Peyer's patch (tissue), 4 donors: ENCODE measurements at places on chromosomes 12 and 14. TPM values are rescaled to one million over a fixed set of nuclear protein-coding genes. Genes with fewer than 3 reads are reported as not detected.

GRCh38 chr14:59271734-59272133 is 83.3 kb downstream of the DAAM1 start:
- no peak overlapping the region for H3K4me3 ChIP-seq
- H3K27me3 ChIP-seq: no peaks in the 10 kb centered on the region
- no peaks in the 10 kb centered on the region for H3K4me1 ChIP-seq
- DNase-seq: no peak
- H3K27ac ChIP-seq: no peak overlapping the region

DNA sequence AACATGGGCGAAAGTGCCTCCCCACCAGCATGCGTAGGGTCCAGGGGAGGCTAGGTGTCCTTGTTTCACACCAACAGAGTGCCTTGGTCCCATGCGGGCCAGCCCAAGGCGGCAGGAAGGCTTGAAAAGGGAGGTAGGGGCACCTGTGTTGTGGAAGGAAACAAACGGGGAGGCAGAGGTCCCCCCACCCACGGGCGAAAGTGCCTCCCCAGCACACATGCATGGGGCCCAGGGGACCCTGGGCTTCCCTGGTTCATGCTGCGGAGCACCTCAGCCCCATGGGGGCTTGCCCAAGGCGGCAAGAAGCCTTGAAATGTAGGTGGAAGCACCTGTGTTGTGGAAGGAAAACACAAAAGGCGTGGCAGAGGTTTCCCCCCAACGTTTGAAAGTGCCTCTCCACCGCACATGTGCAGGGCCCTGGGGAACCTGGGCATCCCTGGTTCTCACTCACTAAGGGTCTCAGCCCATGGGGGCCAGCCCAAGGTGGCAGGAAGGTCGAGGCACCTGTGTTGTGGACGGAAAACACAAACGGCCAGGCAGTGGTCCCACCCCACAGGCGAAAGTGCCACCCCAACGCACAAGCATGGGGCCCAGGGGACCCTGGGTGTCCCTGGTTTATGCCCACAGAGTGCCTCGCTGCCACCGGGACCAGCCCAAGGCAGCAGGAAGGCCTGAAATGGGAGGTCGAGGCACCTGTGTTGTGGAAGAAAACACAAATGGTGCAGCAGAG is 374.7 kb downstream of the ALG10 start:
- no peak for DNase-seq
- H3K4me3 ChIP-seq: no peak overlapping the region
- no peak overlapping the region for H3K27ac ChIP-seq

DNA sequence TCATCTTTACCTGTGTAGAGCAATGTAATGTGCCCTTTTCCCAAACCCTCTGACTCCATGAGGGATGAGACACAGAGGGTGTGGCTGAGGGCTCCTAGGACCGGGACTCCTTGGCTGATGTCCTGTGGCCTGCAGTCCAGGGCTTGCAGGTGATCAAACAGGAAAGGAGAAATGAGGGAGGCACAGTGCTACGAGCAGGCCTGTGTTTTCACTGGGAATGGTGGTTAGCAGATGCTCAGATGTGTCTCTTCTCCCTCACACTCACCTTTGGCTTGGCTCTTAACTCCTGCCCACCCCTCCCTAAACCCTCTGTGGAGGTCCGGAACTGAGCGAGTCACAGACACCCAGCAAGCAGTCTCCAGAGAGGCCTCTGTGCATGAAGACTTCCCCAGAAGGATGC is 254.4 kb downstream of the DAD1 start:
- no peak for DNase-seq
- no peaks in the 10 kb centered on the region for H3K4me1 ChIP-seq
- no peaks in the 10 kb centered on the region for H3K36me3 ChIP-seq
- peak overlapping the region; percentile 30 for H3K27ac ChIP-seq

Gene COCH
- 9.9 TPM for total RNA-seq

Gene FAM181A
- total RNA-seq: not detected

- no peaks in the 10 kb centered on the region for H3K36me3 ChIP-seq
- DNase-seq: no peak
- H3K27me3 ChIP-seq: no peaks in the 10 kb centered on the region
Measured at GRCh38 chr14:67963960-67964812, 144.6 kb downstream of the RAD51B start.

Gene UNG
- 22.0 TPM for total RNA-seq

Gene AKAP5
- 2.5 TPM for total RNA-seq

Gene SLC24A4
- 0.54 TPM for total RNA-seq

DNA sequence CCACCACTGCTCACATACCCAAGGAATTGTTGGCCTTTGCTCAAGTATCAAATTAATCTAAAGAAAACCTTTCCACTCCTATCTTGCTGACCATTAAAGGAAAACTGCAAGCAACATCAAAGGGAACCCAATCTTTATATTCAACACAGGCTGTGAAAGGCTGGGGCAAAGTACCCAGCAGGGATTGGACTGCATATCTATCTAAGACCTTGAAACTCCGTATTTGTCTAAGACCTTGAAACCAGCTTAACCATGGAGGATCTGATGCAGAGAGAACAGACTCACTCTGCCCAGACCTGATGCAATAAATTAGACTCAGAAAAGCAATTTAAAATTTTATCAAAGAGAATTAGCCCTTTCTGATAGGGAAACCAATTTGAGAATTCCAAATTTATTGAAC is 102.2 kb downstream of the DIO2 start:
- no peak overlapping the region for H3K27ac ChIP-seq
- no peaks in the 10 kb centered on the region for H3K36me3 ChIP-seq
- no peaks in the 10 kb centered on the region for H3K4me1 ChIP-seq
- DNase-seq: no peak
- H3K27me3 ChIP-seq: no peaks in the 10 kb centered on the region

GRCh38 chr12:68587448-68587873 is 23.2 kb upstream of the RAP1B start:
- no peaks in the 10 kb centered on the region for H3K27me3 ChIP-seq
- no peak overlapping the region for H3K27ac ChIP-seq
- H3K4me1 ChIP-seq: no peaks in the 10 kb centered on the region
- H3K36me3 ChIP-seq: no peaks in the 10 kb centered on the region
- H3K4me3 ChIP-seq: no peak overlapping the region

DNA sequence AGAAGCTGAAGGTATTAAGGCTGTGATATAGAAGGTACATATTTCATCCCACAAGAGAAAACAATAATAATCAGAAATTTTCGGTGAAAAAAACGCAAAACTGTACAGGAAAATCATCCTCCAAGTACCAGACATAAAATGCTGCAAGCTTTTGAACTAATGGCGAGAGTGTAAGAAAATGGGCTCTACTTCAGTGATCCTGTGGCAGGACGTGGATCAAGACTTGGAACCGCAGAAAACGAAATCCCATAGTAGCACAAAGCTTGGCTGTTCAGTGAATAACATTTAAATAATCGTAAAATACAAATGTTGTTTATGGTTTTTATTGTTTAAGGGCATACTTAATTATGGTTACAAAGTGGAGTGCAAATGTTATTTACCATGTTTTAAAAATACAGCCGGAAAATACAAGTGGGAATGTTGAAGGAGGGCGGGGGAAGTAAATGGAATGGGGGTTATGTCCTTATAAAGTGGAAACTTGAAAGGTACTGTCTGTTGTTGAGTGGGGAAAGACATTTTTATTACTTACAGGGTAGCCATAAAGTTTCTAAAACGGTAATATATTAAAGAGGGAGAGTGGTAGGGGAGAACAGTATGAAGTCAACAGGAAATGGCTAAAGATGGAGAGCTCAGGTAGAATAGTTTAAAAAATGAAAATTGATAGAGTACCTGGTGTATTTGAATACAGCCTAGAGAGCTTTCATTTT is 1.1 kb downstream of the SMIM10L1 start:
- H3K36me3 ChIP-seq: no peaks in the 10 kb centered on the region
- peak overlapping the region; percentile 95 for H3K27ac ChIP-seq
- peaks cover 6% of the 10 kb centered on the region for H3K4me1 ChIP-seq
- H3K4me3 ChIP-seq: peak overlapping the region; percentile 94

- no peak overlapping the region for H3K4me3 ChIP-seq
- no peak for DNase-seq
- H3K27ac ChIP-seq: no peak overlapping the region
- H3K4me1 ChIP-seq: no peaks in the 10 kb centered on the region
- no peaks in the 10 kb centered on the region for H3K27me3 ChIP-seq
Measured at GRCh38 chr14:62661818-62662217, 383.4 kb downstream of the KCNH5 start.

GRCh38 chr12:119804011-119804641 is 73.0 kb downstream of the CIT start:
- no peak overlapping the region for H3K4me3 ChIP-seq
- no peaks in the 10 kb centered on the region for H3K27me3 ChIP-seq
- no peak overlapping the region for H3K27ac ChIP-seq
- H3K4me1 ChIP-seq: no peaks in the 10 kb centered on the region

DNA sequence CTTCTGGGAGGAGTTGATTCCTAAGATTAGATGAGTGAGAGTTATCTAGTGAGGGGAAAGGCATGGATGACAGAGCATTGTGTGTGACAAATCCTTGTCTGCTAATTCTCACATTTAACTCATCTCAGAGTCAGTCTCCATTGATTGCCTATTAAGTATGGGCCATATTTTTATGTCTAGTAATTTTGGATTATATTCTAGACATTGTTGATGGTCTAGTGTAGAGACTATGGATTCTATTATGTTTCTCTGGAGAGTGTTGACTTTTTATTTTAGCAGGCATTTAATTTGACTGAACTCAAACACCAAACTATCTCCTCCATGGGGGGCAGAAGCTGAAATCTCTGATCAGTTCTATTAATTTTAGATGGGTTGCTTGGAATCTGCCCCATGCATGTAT is 114.4 kb downstream of the CACNA1C start:
- DNase-seq: no peak
- no peak overlapping the region for H3K4me3 ChIP-seq
- H3K27ac ChIP-seq: peak overlapping the region; percentile 14

DNA sequence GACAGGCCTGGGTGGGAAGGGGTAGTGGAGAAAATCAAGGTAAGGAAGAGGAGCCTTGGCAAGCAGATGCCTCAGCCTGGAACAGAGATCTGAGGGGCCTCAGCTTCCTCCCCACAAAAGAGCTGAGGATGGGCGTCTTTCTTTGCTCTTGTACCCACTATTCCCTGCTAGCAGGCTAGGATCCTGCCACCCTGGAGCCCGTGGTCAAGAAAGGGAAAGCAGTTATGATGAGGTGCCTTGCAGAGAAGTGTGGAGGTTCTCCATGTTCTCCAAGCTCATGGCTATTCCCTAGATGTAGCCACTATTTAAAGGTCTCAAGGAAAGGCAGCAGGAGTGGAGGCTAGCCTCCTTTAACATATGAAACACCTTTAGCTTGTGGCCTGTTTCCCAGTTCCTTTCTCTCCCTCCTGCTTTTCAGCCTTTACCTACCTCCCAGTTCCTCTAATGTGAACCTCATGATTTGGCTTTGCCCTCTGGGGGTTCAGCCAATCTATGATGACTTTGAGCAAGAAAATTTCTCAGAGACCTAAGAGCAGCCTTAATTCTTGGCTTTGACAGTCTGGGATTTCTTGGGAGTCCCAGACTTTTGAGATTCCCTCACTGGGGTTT is 1.1 kb downstream of the IKZF4 start:
- no peaks in the 10 kb centered on the region for H3K27me3 ChIP-seq
- peaks cover 16% of the 10 kb centered on the region for H3K36me3 ChIP-seq
- no peak for DNase-seq

DNA sequence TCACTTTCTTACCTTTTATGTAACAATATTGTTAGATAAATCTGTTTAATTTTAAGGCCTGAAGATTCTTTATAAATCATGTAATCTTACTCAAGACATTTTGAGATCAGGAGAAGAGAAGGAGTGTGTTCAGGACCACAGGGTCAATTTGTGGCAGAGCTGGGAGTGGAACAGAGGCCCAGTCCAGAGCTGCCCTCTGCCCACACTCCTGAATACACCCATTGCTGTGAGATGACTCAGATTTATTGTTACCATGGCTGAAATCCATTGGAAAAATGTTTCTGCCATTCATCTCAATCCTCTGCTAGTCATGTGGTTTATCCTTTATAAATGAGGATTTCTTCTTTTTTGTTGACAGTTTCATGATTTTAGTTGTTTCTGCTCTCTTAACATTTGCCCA is 100.5 kb upstream of the STXBP6 start:
- H3K36me3 ChIP-seq: no peaks in the 10 kb centered on the region
- no peak overlapping the region for H3K4me3 ChIP-seq
- H3K4me1 ChIP-seq: no peaks in the 10 kb centered on the region
- DNase-seq: no peak
- H3K27ac ChIP-seq: no peak overlapping the region

DNA sequence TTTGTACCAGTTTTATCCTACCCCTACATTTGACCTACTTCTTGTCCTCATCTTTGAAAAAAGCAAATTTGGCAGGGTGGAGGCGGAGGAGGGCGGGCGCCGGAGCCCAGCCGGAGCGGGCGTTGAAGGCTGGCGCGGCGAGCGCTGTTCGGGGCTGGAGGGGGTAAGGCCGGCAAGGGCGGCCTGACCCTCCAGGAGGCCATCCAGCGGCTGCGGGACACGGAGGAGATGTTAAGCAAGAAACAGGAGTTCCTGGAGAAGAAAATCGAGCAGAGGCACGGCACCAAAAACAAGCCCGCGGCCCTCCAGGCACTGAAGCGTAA is 27.2 kb downstream of the FBXO34 start:
- no peaks in the 10 kb centered on the region for H3K4me1 ChIP-seq
- no peaks in the 10 kb centered on the region for H3K27me3 ChIP-seq
- no peaks in the 10 kb centered on the region for H3K36me3 ChIP-seq

Gene IFNG-AS1
- not detected for total RNA-seq

Gene C1QL4
- total RNA-seq: not detected

GRCh38 chr12:42119085-42119633 is 25.5 kb downstream of the GXYLT1 start:
- H3K36me3 ChIP-seq: peaks cover 12% of the 10 kb centered on the region
- no peaks in the 10 kb centered on the region for H3K27me3 ChIP-seq
- H3K4me3 ChIP-seq: no peak overlapping the region

DNA sequence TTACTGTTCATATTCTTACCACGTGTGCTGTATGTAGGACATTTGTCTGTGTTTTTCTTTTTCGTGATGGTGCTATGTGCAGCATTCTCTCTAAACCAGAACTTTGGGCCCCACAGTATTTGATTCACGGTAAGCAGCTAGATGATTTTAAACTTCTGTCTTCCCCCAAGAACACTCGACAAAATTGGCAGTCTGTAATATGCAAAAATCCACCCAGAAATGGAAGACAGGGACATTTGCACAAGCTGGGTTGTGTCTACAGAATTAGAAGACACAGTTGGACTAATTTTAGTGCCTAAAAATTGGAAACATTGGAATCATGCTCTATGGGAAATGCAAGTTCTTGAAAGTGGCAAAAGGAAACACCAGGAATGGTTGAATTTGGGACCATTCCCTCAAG is 24.1 kb upstream of the MED13L start:
- no peaks in the 10 kb centered on the region for H3K27me3 ChIP-seq
- H3K36me3 ChIP-seq: no peaks in the 10 kb centered on the region
- H3K4me1 ChIP-seq: peaks cover 7% of the 10 kb centered on the region
- H3K4me3 ChIP-seq: no peak overlapping the region
- DNase-seq: no peak
